ENCODE measurements at places on chromosomes 6 and 20.

- no peak for DNase-seq
These were observed 2.0 kb upstream of the MAFB start for GRCh38 chr20:40690836-40691565.

DNA sequence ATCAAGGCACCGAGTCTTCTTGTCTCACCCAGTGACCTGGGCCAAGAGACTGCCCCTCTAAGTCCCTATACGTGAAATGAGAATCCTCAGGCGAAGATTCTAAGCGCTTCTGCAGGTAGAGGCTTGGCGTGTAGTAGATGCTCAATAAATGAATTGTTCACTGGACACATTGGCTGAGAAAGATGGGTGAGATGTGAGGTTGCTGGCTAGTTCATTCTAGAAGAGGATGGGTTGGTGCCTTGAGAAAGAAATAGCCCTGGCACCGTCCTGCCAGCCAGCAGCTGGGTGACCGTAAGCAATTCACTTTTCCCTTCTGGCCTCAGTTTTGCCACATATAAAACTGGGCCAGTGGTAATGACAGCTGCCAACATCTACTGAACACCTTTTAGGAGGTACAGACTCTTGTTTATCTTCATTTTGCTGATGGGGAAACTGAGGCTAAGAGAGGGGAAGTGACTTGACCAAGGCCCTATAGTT lies 1.4 kb downstream of the SRC start:
- DNase-seq, result no peak

DNA sequence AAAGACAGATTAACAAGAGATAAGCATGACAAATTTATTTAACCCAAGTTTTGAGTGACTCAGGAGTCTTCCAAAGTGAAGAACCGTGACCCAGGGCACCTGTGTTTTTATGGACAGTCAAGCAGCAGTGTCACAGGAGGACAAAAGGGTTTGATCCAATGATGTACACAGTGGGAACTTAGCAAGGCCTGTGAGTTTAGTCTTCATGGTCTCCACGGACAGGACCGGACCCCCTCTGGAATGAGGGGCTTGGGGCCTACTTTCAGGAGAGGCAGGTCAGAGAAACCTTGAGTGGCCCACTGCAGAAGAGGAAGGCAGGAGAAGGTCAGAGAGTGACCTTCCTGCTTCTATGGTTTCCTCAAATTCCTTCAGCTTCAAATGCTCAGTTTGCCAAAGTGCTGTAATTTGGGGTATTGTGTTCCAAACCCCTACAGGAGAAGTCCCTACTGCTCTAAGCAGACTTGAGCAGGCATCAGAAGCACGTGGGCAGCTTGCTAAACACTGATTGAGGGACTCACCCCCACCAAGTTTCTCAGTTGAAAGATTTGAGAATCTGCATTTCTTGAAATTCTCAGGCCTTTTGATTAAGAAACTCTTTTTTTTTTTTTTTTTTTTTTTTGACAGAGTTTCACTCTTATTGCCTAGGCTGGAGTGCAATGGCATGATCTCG lies 26.4 kb upstream of the ZMYND8 start:
- no peak for DNase-seq

GRCh38 chr6:116101302-116101718 lies 657 bp downstream of the NT5DC1 start:
- DNase-seq, result no peak

DNA sequence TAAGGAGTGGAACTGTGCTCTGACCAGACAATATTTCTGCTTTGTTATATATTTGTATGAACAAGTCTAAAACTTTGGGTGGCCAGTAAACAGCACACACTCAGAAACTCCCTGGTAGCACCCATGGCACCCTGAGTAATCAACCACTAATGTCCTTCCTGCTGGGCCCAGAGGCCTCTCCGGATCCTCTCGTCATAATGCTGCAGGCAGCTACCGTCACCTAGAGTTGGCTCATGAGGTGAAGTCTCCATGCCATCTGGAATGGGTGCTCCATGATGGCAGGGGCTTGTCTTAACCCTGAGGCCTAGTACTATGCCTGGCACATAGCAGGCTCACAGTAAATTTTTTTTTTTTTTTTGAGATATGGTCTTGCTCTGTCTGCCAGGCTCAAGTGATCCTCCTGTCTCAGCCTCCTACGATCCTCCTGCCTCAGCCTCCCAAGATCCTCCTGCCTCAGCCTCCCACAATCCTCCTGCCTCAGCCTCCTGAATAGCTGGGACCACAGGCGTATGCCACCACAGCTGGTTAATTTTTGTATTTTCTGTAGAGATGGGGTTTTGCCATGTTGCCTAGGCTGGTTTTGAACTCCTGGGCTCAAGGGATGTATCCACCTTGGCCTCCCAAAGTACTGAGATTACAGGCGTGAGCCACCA lies 3.0 kb upstream of the SDCBP2 start:
- no peak for DNase-seq

- no peak for DNase-seq
These were observed 68.1 kb upstream of the TOP1 start for GRCh38 chr20:40960521-40960956.

DNA sequence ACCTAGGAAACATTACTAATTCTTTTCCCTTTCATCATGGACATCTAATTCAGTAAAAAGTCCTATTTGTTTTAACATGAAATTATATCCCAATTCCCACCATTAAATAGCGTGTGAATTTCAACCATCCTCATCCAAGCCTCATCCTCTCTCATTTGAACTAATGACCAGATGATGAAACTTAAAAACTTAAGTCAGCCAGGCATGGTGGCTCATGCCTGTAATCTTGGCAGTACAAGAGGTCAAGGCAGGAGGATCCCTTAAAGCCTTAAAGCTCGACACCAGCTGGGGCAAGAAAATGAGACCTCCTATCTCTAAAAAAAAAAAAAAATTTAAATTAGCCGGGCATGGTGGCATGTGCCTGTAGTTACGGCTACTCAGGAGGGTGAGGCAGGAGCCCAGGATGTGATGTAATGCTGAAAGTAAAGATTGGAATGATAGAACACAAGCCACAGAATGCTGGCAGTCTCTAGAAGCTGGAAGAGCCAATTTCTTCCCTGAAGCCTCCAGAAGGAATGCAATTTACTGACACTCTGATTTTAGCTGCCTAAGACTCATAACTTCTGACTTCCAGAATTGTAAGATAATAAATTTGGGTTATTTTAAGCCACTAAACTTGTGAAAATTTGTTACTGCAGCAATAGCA lies 27.1 kb upstream of the HAO1 start:
- DNase-seq, result no peak

DNA sequence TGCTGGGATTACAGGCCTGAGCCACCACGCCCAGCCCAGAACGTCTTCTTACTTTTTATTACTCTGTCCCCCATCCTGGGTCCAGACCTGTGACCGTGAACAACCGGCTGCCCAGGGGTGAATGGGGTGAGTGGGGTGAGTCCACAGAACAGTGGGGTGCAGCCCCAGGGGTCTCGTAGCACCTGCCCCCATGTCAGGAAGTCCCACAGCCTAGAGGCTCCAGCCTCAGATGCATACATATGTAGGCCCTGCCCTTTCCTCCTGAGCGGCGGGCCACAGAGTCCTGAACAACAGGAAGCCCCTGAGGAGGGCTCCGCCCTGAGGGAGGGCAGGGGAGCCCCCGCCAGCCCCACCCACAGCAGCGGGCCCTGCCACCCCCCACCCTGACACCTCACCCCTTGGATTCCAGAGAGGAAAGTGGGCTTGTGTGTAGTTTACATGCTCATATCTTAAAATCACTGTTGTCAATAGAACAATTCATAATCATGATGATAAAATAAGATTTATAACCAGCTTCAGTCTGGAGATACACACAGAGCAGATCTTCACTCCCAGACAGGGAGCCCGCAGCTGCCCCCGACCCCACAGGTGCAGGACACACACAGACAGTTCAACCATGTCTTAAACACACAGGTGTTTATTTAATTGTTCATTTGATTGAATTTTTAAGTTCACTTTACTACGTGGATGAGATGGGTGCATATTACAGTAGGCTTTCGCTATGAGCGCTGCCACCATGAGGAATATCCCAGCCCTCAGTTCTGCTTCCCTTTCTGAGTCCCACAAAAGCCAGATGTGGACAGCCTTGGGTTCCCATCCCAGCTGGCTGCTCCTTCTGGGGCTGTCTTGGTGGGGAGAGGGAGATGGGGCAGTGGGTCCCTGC lies 12.4 kb upstream of the GMEB2 start:
- DNase-seq, result no peak

DNA sequence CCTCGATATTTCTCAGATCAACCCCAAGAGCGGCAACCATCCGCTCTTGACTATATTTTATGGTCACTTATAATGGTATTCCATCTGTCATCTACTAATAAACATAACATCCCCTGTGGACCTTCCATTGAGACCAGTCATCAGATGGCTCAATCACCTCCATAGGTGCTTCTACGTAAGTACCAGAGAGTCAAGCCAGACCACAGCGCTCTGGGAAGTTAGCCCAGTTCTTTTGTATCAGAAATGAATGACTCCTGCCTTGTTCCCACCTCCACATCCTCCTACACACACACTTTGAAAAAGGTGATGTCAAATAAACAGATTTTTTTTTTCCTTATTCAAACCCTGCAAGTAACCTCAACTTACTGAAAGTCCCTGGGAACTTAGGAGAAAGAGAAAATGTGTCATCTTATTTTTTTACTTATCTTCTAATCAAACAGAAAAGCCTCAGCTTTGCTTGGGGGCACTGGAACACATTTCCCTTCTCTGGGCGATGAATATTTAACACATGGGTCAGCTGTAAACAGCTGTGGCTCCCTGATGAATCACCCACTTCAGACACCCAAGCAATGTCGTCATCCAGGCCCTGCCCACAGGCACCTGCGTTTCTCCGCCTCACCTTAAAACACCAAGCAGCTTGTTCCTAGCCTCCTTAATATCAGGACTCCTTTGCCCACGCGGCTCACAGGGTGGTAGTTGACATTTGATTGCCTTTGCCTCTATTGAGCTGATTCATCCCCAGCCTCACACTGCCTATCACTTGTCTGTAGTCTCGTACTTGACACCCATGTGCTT lies 121.4 kb upstream of the LY86 start:
- no peak for DNase-seq

DNA sequence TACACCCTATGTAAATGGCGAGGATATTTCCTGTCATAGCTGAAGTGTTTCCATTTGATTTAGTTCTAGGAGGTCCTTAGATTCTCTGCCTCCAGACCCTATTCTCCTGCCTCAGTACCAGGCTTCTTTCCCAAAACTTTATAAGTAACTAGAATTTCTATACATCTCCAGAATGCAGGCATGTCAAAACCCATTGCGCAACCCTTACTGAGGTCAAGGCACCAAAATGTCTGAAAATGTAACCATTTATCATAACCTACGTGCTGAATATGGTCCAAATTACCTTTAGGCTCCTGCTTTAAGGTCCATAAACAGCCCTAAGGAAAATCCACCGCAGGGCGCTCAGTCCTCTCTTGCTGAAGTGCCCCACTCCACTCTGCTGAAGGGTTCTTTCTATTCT lies 37.5 kb upstream of the MC3R start:
- no peak for DNase-seq

- DNase-seq, result peak; percentile 84
These were observed 59.9 kb downstream of the SULF2 start for GRCh38 chr20:47725248-47725973.

DNA sequence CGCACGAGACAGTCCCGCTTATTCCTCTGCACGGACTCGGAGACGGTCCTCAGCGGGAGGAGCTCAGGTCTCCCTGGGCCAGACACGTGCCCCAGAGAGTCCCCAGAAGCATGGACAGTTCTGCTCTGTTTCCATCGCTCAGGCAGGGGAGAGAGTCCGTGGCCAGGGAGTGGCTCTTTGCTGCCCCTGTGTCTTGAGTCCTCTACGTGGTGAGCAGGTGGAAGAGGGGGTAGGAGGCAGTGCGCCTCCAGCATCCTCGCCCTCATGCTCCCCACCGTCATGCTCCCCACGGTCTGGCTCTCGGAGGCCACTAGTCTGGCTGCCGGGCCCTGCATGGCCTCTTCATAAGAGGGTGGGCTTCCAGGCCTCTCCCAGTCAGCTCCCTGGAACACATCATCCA lies 8.9 kb downstream of the TAGAP start:
- DNase-seq, result no peak

- no peak for DNase-seq
These were observed 11.6 kb upstream of the BPIFB4 start for GRCh38 chr20:33067806-33068205.

- no peak for DNase-seq
These were observed 10.2 kb upstream of the PEX7 start for GRCh38 chr6:136812174-136812573.

GRCh38 chr20:49636447-49636846 lies 68.5 kb upstream of the PTGIS start:
- DNase-seq, result no peak

DNA sequence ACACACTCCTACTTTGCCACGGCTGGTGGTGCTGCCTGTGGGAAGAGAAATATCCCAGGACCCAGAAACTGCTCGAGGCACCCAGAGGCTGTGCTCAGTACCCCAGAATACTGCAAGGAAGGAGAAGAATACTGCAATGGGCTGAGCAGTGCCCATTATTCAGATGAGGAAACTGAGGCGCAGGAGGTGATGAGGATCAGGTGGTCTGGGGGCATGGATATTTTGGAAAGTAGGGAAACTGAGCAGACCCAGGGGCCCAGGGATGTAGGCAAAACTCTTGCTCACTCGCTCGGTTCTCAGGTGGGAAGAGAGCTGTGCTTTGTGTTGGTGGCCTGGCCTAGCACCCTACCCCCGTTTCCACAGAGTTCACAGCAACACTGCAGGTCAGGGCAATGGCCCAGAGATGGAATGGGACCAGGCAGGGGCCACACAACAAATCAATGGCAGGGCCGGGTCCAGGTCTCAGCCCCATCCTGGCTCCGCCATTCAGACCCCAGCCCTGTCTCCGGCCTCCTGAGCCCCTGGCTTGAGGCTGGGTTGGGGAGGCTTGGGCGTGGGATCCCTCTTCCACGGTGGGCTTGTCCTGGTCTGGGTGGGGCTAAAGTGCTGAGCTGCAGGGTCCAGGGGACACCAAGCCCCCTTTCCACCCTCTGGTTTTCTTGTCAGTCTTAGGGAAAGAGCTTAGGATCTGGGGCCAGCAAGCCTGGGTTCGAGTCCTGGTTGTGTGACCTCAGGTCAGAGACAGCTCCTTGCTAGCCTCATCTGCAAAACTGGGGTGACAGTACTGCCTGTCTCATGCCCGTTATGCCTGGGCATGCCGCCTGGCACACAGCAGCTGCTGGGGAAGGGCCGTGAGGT lies 33.9 kb downstream of the SUN5 start:
- DNase-seq, result no peak

DNA sequence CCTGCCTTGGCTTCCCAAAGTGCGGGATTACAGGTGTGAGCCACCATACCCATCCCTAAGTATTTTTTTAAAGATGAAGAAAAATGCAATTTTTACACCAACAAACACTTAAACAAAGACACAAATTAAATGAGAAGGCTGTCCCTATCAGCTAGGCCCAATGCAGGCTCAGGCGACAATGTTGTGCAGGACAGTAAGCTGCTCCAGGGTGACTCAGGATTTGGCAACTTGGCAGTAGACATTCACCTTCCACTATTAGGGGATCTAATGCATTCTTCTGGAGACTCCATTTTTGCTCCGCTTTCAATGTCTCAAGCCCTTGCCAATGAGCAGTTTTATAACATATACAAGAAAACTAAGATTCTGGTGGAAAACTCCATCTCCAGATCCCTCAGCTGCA lies 19.7 kb downstream of the NDRG3 start:
- DNase-seq, result no peak
